ENCODE measurements at places on chromosomes 11 and 22.
A peak's percentile ranks its signal among the peaks of the same experiment; 100 is the strongest.

DNA sequence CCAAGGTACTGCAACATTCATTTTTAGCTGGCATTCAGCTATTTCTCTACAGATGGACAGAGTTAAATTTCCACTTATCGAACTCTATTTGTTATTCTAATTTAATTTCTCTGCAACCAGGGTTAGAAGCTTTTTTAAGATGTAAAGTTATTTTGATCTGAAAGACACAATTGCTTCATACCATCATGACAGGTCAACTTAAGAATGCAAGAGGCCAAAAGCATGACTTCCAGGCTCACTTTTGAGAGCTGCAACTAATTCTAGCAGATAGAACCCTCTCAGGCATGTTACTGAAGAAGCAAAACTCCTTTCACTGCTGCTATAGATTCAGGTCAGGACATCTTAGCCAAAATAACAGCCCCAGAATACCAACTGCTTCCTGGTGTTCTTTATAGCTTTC is 86.5 kb upstream of the GALNT18 start:
- DNase-seq = no peak

- DNase-seq = no peak
Observed at GRCh38 chr22:25366408-25366807, 147.0 kb downstream of the CRYBB2 start.

DNA sequence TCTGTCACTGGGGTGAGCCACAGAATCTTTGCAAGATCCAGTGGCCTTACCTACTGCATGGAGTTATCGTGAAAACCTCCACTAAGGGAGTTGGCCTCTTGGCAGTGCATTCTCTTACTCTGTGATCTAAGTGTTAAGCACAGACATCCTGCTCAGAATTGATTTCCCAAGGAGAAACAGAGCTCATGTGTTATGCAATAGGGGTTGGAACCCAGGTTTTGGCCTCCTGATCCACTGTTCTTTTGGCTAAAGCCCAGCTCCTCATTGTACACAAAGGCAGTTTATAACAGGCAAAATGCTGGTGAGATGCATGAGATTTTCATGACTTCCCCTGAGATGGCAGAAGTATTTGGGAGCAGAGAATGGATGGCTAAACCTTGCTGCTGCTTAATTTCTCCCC is 11.8 kb downstream of the DTX4 start:
- DNase-seq = no peak

- no peak for DNase-seq
Observed at GRCh38 chr11:95104856-95105255, 15.2 kb downstream of the ENDOD1 start.

GRCh38 chr11:80782135-80782885 is 1341.5 kb upstream of the TENM4 start:
- DNase-seq = no peak

DNA sequence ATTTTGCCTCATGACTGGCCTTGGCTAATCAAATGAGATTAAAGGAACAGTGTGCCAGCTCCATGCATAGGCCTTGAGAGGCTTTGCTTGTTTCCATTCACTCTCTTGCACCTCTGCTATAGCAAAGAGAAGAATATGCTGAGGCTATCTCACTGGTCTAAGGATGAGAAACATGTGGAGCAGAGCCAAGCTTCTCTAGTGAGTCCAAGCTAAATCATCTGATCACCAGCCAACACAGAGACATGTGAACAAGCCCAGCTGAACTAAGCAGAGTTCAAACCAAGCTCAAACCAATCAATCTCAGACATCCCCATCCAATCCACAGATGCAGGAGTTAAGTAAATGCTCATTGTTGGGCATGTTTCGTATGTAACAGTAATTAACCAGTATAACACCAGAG is 69.4 kb upstream of the API5 start:
- DNase-seq = no peak

GRCh38 chr11:2958251-2958650 is 29.0 kb upstream of the PHLDA2 start:
- DNase-seq = no peak

GRCh38 chr22:50530580-50530876 is 716 bp upstream of the TYMP start:
- peak; percentile 69 for DNase-seq

DNA sequence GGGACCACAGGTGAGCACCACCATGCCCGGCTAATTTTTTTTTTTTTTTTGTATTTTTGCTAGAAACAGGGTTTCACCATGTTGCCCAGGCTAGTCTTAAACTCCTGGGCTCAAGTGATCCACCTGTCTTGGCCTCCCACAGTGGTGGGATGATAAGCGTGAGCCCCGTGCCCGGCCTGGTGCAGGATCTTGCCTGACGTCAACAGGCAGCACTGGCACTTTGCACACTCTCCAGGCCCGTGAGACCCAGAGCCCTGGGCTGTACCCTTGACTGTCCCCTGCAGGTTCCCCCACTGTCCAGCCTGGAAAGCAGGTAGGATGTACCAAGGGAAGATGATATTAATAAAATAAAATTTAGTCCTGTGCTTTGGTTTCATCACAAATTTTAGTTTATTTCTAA is 29.1 kb upstream of the PANX2 start:
- DNase-seq = peak; percentile 74

GRCh38 chr11:19405966-19406365 is 165.2 kb upstream of the E2F8 start:
- DNase-seq = no peak

- DNase-seq = no peak
Observed at GRCh38 chr11:122697636-122698167, 42.2 kb downstream of the UBASH3B start.

GRCh38 chr22:48316257-48317250 is 1511.1 kb downstream of the BRD1 start:
- no peak for DNase-seq

DNA sequence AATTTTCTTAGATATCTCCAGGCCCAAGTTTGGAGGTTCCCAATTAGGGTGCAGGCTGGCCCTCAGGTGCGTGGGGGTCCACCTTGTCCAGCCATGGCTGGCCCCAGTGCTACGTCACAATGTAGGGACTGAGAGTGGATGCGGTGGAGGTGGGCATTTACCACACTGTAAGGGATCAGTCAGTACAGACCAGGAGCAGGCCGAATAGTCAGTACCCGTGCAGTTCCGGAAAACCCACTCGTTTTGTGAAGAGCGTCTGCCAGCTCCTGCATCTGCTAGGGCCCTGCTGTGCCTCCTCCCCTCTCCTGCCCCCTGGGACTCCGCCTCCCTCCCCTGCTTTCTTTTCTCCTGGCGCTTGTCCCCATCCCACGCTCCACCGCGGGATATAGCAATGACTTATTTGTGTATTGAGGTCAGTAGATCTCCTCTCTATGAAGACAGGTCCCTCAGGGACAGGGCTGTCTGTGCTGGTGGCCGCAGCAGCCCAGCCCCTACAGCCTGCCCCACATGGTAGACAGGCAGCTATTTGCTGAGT is 50.4 kb upstream of the SEPTIN5 start:
- no peak for DNase-seq

GRCh38 chr11:22869325-22869724 is 9.1 kb upstream of the CCDC179 start:
- DNase-seq = no peak

- no peak for DNase-seq
Observed at GRCh38 chr11:27234961-27235360, 128.1 kb downstream of the CCDC34 start.

DNA sequence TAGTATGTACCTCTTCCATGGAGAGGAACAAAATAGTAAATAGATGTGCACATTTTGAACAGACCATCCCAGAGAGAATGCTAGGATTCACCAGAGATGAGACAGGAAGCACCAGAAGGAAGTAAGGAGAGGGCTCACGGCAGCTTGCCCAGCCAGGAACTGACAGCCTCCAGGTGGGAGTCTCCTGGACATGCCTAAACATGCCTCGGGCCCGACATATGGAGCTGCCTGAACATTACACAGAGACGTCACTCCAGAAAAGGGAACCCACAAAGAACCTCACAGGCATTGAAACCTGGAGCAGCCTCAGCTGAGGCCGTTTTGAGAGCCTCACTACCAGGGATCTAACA is 67.4 kb downstream of the BRD1 start:
- DNase-seq = peak; percentile 58

- DNase-seq = no peak
Observed at GRCh38 chr11:119909077-119909476, 180.1 kb upstream of the NECTIN1 start.

DNA sequence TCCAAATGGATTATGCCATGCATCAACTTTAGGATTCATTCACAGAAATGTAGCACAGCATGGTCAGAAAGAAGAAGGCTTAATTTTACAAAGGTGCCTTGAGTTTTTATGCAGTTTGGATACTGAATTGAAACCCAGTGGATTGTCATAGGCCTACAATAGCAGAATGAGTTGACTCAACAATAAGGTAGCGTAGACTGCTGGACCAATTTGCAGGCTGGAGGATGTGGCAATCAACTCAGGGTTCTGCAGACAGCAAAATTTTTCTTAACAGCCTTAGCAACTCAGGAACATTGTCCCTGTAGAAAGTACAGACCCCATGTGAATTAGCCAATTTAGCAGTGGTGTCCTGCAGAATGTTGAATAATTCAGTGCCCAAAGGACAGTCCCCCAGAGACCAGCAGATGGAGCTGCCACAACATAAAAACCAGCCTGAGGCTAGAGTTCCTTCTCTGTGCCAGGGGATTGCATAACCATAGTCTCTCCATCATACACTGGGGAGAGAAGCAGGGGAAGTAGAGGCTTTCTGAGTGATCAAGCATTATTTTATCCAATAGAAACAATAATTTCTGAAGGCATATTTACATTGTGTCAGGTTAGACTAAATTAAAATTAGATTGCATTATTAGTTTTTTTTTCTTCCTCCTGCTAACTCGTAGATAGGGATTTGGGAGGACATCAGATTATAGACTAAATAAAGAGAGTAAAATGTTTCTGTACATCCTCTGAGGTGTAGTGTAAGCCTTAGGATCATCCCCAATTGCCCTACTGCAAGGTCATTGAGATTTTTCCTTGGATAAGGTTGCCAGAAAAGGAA is 20.3 kb upstream of the MRPL17 start:
- peak; percentile 76 for DNase-seq

GRCh38 chr11:10315083-10315482 is 10.2 kb downstream of the ADM start:
- DNase-seq = no peak

DNA sequence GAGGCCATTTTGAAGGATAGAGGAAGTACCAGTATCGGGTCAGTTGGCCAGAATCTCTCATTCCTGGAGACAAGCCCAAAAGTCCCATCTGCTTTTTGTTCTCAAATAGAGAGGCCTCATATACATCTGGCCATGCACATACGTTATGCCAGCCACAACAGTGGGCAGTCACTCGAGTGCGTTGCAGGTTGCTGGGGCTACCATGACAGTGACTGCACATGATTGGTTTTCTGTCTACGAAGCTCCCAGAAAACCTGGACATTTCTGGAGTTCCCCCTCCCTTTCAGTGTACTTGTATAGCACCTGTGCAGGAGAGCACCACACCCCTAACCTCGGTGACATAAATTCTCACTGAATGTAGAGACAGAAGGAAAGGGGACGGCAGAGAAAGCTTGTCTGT is 62.1 kb downstream of the C22orf31 start:
- no peak for DNase-seq

GRCh38 chr11:95257456-95257971 is 26.5 kb upstream of the SESN3 start:
- peak; percentile 13 for DNase-seq

DNA sequence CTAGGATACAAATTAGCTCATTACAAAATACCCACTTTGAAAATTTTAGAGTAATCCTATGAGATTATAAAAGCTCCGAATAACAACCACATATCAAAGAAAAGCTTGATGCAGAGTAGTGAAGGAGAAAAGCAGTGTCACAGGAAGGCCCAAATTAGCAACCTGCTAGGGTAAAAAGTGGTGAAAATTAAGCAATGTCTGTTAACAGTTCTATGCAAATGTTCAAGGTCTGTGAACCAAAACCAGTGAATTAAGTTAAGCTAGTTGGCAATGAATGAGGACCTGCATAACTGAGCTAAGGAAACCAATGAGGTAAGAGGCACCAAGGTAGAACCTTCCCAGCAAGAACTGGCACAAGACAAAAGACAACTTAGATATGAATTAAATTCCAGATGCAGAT is 29.6 kb downstream of the PRDM10 start:
- DNase-seq = no peak

DNA sequence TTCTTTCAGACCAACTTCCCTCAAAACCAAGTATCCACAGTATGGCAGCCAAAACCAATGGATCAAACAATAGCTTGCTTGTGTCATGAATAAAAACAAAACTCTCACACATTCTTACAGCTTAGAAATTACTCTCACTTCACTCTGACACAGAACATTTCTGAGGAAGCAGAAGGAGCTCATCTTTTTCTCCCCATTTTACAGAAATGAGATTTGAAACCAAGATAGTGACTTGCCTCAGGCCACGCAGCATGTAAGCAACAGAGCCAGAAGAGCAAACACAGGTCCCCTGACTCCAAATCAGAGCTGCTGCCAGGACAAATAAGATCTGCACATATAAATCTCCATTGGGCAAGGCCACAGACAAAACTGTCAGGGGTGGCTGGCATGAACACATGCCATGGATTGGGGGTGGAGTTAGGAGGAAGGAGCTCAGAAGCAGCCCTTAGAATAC is 64.8 kb downstream of the RAB30 start:
- DNase-seq = peak; percentile 44

- DNase-seq = no peak
Observed at GRCh38 chr11:17876827-17877226, 136.0 kb downstream of the SERGEF start.

- DNase-seq = no peak
Observed at GRCh38 chr11:100080381-100080780, 606.7 kb upstream of the ARHGAP42 start.

- DNase-seq = no peak
Observed at GRCh38 chr22:46789992-46790391, 27.5 kb downstream of the TBC1D22A start.

- peak; percentile 97 for DNase-seq
Observed at GRCh38 chr11:64372802-64373597, 14.0 kb downstream of the RPS6KA4 start.

DNA sequence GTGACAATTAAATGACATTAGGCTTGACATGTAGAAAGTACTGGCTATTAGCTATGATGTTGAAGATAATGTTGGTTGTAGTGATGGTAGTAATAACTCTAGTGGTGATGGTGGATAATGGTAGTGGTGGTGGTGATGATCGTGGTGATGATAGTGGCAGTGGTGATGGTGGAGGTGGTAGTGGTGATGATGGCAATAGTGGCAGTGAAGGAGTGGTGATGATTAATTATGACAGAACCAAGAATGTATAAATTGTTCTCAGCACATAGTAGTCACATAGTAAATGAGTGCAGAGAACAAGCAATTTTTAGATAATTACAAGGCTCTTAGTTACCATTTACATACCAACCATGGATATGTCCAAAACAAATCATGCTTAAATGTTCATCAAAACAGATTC is 5.3 kb upstream of the CD44 start:
- no peak for DNase-seq

GRCh38 chr11:63237413-63237812 is 6.0 kb downstream of the SLC22A25 start:
- no peak for DNase-seq

DNA sequence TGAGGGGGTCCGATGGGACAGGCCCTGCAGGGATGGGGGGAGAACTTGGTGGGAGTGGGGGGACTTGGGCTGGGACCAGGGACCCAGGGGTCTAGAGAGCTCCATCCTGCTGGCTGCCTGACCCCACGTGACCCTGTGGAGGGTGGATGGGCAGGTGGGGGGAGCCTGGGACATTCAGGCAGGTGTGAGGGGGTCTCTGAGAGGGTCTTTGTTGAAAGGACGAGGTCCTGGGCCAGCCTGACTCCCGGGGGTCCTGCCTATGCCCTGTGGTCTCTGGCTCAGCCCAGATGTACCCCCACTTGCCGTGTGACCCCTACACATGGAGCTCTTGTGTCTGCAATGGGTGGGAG is 7.5 kb downstream of the LRRC56 start:
- no peak for DNase-seq

Measured in DMS53 (cell line).